Stimulated activated CD4-positive, alpha-beta T cell treated with anti-CD3 and anti-CD28 coated beads, Interleukin-1b, Interleukin-23, amount 100 ng/mL, for 1 hour (primary cell): ENCODE measurements at places on chromosomes 5 and 9.

GRCh38 chr9:83988411-83988810 lies 7.8 kb downstream of the RMI1 start:
- no peak for DNase-seq

GRCh38 chr5:79588696-79589095 lies 23.5 kb upstream of the TENT2 start:
- no peak for DNase-seq

GRCh38 chr5:149267241-149267973 lies 4.3 kb upstream of the AFAP1L1 start:
- no peak for DNase-seq

DNA sequence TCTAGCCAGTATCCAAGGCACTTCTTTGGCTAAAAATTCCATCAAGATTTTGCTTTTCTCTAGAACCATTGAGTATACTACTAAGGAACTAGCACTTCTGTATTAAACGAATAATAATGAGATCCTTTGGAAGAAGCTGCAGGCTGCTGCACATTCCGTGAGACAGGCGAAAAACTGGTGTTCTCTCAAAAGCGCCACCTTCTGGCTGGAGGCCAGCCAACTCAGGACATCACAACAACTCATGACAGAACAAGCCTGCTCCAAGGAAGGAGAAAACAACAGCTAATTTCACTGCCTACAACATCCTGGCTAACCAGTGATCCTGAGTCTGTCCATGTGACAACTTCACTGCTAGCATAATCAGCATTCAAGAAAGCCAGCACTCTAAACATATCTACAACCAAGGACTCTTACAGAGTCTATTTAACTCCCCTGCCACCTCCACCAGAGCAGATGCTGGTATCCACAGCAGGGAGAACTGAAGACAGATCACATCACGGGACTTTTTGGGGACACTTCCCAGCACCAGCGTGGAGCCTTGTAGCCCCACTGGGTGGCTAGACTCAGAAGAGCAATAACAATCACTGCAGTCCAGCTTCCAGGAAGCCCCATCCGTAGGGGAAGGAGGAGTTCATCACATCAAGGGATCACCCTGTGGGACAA lies 150.5 kb downstream of the YTHDC2 start:
- DNase-seq, result no peak

- DNase-seq, result no peak
Measured at GRCh38 chr9:91427873-91428272, 4.2 kb upstream of the NFIL3 start.
